GM19239 (cell line): ENCODE measurements at places on chromosomes 4 and X.

- DNase-seq = no peak
Observed at GRCh38 chr4:85391071-85391470, 83.9 kb upstream of the ARHGAP24 start.

- no peak for DNase-seq
Observed at GRCh38 chr4:23819041-23819511, 70.8 kb downstream of the PPARGC1A start.

DNA sequence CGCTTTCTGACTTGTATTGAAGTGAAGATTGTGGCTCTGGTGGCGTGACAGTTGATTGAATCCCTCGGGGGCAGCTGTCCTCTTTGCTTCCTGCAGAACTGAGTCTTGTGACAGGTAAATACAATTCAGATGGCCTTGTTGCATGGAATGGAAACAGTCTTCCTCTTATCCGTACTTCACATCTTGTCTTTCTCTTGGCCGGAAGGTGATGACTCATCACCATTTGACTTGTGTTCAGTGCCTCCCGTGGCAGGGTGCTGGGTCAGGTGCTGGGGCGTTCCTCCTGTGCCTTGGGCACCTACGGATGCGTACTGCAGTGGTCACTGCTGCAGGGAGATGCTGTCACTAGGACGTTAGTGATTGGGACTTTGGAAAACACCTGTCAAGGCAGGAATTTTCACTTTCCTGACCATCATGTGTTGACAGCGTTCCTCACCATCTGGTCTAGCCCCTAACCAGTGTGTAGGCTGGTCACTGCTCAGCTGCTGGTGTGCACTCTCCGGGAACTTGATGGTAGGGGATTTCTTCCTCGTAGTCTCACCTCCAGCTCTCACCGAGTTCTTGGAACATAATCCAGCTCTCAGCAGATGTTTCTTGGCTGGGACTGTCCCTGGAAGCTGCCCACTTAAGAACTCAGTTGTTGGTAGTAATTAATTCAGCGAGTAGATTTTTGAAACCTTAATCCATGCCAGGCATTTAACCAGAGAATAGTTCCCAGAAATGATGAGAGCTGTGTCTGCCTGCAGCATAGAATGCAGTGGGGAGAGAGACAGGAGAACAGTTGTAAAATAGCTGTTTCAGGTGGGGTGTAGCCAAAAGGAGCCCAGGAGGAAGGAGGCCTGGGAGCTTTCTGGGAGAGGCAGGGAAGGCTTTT, 7.2 kb downstream of the TBC1D14 start:
- DNase-seq = no peak

- no peak for DNase-seq
Observed at GRCh38 chr4:170697045-170697444, 607.3 kb upstream of the AADAT start.

GRCh38 chr4:152265149-152265621, 270.7 kb downstream of the FBXW7 start:
- DNase-seq = no peak

GRCh38 chrX:80423744-80424143, 3.5 kb downstream of the TENT5D start:
- no peak for DNase-seq

DNA sequence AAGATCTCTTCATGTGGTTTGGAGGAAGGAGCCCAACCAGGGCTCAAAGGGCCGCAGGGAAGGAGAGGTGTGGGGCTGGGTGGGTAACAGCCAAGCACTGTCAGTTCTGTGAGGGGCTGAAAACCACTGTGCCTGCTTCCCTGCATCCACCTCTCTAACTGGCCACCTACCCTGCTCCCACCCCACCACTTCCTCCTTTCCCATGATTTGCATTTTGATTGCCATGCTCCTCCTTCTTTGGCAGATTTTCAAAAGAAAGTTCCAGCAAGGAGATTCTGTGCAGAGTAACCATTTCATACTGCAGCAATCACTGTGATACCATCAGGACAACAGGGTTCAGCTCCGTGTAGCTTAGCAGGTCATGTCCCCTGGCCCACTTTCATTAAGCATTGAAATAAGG, 1.8 kb downstream of the ZNF674 start:
- no peak for DNase-seq

DNA sequence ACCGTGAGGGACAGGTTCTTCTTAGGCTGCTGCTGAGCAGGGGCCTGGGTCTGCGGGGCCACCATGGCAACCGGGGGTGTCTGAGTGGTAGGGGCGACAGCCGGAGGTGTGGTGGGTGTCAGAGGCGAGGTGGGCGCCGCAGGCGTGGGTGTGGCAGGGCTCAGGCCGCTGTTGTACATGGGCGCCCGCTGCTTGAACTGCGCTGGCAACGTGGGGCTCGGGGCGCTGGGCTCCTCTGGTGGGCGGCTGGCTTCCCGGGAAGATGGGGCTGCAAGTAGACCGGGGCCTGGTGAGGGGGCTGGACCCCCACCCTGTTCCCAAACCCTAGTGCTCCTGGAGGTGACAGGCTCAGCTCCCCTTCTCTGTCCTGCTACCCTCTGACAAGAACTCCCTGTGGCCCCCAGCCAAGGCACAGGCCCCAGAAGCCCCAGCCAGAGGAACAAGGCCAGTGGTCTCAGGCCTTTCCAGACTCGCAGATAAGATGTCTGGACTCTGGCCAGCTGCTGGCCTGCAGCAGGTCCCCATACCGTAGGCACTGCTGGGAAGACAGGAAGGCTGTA, 24.8 kb downstream of the NELFA start:
- no peak for DNase-seq

DNA sequence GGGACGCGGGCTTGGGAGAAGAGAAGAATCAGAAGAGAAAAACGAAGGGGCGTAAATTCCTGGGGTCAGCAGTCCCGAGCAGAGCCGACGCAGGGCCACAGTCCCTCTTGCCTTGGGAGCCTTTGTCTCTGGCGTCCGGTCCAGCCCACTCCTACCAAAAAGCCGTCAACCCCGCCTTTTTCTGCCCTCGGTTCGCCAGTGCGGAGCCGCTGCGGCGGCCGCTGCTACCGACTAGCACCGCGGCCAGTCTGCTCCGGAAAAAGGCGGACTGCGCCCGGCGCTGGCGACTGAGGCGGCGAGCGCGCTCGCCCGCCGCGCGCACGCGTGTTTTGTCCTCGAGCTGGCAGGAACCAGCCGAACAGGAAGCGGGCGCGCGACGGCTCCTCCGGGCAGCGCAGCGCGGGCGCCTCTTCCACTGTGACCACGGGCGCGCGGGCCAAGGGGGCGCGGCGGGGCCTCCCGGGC, 502 bp downstream of the HNRNPDL start:
- DNase-seq = no peak

DNA sequence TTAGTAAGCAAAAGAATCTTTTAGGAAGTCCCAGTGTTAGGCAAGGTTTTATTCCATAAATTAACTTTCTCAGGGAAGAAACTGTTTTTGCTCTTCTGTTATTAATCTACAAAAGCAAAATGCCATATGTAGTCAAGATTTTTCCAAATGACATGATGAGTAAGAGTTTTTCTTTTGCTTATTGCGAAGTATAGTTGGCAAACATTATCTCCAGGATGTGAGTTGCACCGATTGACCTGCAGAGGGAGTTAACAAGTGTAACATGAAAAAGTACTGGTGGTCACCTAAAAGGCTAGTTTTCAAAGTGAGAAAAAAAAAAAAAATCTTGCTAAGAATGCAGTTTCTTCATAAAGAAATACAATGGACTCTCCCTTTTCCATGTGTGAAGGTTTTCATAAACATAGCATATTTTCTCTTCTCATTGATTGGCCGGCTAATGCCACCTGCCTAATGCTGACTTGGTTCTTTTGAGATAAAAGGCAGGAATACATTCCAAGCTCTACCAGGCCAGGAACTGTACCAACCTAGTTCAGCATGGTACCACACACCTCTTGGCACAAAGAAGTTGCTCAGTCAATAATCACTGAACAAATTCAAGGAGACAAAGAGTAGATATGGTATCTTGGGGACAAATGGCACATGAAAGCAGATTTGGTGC, 100.2 kb downstream of the LNX1 start:
- DNase-seq = peak; percentile 18

DNA sequence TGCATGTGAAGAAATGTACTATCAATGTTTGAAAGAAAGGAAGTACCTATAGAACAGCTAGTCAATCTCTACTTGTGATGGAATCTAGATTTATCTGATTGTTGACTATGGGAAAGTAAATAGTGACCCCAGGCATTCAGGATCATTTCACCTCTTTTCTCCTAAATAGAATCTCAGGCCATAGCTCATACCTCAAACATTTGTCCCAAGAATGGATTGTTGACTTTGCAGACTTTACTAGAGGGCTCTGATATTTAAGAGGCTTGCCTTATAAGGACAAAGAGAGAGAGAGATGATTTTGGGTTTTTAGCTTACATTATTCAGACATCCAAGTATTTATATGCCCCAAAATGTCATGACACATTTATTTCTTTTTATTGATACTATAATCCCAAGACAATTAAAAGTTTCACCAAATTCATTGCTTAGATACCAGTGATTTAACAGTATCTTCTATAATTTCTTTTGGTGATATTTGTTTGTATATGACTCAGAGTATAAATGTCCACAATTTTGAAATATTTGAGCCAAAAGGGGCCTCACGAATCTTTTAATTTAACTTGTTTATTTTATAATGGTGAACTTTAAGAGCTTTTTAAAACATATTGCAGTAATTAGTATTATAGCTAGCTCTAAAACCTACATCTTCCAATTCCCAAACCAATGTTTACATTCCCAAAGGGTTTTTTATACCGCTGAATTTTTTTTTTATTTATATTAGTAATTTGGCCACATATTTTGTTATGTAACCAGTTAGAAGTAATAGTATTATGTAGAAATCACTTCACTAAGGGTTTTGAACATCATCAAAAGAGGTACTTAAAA, 614.1 kb downstream of the PCDH7 start:
- DNase-seq = no peak

DNA sequence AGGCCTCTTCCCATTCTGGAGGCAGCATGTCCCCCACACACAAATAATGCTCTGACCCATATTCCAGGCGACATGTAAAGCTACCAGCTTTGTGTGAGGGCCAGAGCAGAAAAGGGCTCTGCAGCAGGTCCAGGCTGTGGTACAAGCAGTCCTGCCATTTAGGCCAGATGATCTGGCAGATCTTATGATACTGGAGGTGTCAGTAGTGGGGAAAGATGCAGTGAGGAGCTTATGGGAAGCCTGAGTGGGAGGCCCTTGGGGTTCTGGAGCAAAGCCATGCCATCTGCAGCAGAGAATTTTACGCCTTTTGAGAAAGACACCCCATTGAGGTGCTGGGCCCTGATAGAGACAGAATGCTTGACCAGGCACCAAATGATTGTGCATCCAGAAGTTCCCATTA, 7.7 kb downstream of the SYN1 start:
- no peak for DNase-seq

GRCh38 chr4:35942092-35942491, 302.2 kb downstream of the ARAP2 start:
- DNase-seq = no peak

DNA sequence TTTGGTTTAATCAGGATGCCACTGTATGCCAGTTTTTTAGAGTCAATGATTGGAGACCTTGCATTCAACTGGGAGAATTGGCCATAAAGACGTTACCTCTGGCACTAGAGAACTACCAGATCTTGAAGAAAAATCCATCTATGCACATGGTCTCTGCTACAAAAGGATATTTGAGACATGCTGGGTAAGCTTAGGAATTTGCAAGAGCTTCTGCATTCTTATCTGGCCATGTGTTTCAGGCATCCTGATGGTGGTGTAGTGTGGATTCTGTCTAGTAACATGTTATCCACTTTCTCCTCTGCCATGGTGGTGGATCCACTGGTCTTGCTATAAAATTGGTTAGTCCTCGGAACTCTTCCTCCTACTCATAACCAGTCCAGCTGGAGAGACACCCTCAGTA, 185.3 kb upstream of the WDFY3 start:
- DNase-seq = no peak

- DNase-seq = no peak
Observed at GRCh38 chr4:156560701-156561100, 410.9 kb downstream of the PDGFC start.

DNA sequence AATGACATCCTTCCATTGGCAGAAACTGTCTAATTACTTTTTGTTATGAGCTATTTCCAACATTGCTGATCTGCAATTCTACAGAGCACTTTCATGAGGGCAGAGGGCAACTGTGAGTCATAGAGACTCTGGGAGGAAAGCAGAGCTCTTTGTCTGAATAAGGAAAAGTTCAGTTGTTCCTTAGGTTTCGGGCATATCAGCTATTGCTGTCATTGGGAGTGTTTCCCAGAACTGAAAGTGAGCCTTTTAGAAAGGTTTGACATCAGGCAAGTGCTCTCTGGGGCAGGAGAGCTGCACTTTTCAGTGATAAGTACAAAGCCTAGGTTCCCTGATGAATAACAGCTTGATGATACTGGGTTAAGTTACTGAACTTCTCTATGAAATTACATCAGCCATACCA, 119.2 kb upstream of the EDNRA start:
- DNase-seq = no peak

DNA sequence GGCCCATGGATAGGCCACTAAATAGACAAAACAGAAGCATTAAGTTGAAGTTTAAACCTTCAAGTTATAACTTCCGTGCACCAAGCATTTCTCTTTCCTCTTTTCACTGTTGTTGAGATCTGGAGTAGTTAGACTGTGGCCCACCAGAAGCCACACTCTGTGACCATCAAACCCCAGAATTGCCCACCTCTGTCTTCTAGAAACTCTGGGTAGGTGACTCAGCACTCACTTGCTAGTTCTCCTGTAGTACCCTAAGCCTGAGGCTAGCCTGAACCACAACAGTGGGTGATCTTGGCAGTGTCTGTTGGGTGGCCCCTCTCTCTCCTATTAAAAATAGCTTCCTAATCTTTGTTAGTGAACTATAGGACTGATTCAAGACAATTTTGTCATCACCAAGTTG, 24.6 kb upstream of the CD40LG start:
- DNase-seq = no peak

GRCh38 chr4:11367371-11367770, 61.3 kb downstream of the HS3ST1 start:
- no peak for DNase-seq
